Kidney (tissue), 22 donors: ENCODE measurements at places on chromosomes 2 and 18. TPM values are rescaled to one million over a fixed set of nuclear protein-coding genes. Genes with fewer than 3 reads are reported as not detected.

The CD207 gene
- 0.66 TPM for total RNA-seq

DNA sequence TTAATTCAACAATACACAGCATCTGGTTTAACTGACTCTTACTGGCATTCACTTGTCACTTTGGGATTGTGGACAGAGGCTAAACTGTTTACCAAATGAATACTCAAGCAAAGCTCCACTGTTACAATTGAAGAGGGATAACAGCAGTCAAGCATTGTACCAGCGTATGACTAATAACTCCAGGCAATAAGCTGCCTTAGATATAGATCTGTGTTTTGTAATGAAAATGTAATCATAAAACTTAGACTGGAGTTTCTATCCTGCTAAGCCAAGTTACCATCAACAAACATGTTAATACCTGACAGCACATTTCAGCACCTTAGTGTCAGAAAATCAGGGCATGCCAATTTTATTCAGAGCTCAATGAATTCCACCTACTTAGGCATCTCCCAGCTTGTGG lies 889.5 kb downstream of the EPHA4 start:
- H3K4me3 ChIP-seq: no peak overlapping the region
- DNase-seq: no peak
- H3K27me3 ChIP-seq: no peaks in the 10 kb centered on the region
- no peaks in the 10 kb centered on the region for H3K36me3 ChIP-seq
- H3K4me1 ChIP-seq: no peaks in the 10 kb centered on the region
- H3K27ac ChIP-seq: no peak overlapping the region

DNA sequence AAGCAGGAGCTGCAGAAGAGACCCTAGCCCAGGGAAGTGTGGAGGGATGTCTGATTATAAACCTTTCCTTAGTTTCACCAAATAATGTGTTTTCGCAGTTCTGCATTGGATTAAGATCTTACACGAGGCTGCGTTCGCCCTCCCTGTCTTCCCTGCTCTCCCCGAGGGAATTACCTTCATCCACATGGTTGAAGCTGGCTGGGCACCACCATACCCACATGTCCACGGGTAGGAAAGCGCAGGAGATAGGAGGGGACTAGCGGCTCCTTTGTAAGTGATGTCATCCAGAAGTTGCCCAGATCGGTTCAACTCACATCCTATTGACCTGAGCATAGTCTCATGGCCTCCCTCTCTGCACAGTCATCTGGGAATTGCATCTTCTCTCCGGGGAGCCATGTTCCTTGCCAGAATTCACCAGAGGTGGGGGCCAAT lies 1.1 kb downstream of the TTL start:
- no peaks in the 10 kb centered on the region for H3K27me3 ChIP-seq
- no peak overlapping the region for H3K27ac ChIP-seq
- H3K4me1 ChIP-seq: peaks cover 3% of the 10 kb centered on the region
- no peaks in the 10 kb centered on the region for H3K36me3 ChIP-seq

DNA sequence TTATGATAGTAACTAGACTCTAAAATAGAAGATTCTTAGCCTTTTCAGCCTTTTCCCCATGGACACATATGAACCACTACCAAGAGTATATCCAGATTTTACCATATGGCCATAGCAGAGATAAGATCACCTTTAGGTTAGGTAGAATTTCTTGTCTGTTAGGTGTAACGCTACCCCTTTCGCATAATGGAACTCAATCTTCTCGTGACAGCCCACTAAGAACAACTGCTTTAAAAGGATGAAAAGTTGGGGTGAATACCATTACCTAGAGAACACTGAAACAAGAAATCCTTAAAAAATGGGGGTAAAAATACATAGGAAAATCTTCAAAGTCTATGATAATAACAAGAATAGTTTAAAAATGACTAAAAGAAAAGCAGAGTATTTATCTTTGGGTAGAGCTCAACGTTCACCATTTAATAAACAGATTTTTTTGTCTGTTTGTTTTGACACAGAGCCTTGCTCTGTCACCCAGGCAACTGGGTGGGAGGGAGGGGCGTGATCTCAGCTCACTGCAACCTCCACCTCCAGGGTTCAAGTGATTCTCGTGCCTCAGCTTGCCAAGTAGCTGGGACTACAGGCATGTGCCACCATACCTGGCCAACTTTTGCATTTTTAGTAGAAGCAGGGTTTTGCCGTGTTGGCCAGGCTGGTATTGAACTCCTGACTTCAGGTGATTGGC lies 67.2 kb downstream of the VIL1 start:
- no peak overlapping the region for H3K4me3 ChIP-seq
- H3K27ac ChIP-seq: no peak overlapping the region
